ENCODE measurements at places on chromosomes 16 and 17. TPM values are rescaled to one million over a fixed set of nuclear protein-coding genes. Genes with fewer than 3 reads are reported as not detected.

KIF2B gene
- not detected for total RNA-seq

SLC5A11 gene
- total RNA-seq = 0.17 TPM

RAP1GAP2 gene
- total RNA-seq = 4.1 TPM

FASN gene
- total RNA-seq = 216 TPM

CD19 gene
- not detected for total RNA-seq

TMEM100 gene
- total RNA-seq = 8.0 TPM

- DNase-seq = no peak
Observed at GRCh38 chr17:82687871-82688270, 10.6 kb downstream of the RAB40B start.

DNA sequence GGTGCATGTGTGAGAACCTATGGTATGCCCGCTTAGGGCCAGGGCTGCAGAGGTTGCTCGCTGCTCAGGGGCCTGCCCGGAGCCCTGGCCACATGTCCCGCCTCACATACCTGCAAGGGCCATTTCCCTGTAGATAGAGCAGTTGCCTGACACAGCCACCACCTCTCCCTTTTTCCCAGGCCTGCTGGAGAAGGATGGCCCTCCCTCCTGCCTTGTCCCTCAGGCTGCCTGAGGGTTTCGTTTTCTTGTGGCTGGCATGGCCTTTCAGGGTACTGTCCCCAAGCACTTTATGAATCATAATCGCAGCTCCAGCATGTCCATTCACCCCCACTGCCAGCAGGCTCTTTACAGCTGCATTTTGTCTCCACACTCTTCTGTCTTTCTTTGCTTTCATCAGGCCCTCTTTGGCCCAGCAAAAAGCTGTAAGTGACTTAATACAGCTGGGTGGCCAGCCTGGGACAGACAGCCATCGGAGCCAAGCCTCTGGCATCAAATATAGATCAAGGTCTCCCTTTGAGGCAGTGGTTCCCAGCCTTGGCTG is 65.7 kb downstream of the MPRIP start:
- no peak for DNase-seq

DNA sequence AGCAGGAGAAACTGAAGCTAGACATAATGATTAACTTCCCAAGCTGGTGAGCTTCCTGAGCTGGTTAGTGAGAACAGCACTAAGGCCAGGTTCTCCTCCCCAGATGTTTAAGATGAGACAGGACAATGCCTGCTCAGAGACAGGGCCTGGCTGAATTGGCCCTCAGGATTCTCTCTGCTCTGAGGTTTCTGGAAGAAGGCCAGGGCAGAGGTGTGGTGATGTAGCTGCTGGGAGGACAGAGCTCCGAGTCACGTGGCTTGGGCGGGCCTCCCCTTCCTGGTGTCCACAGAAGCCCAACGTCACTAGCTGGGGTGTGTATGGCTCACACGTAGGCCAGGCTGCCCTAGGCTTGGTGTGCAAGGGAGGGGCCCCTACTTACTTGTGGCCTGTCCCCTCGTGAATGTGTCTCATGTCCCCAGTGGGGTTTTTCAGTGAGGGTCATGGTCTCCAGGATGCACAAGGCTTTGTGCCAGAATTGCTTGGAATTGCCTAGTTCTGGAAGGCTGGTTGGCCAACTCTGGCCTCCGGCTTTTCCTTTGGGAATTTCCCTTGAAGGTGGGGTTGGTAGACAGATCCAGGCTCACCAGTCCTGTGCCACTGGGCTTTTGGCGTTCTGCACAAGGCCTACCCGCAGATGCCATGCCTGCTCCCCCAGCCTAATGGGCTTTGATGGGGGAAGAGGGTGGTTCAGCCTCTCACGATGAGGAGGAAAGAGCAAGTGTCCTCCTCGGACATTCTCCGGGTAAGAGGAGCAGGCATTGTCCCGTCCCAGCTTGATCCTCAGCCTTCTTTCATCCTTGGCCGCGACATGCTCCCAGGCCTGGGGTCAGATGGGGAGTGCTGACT is 3.4 kb downstream of the NOD2 start:
- peak; percentile 55 for DNase-seq

- DNase-seq = peak; percentile 80
Observed at GRCh38 chr17:18257982-18258355, 569 bp downstream of the FLII start.

DNA sequence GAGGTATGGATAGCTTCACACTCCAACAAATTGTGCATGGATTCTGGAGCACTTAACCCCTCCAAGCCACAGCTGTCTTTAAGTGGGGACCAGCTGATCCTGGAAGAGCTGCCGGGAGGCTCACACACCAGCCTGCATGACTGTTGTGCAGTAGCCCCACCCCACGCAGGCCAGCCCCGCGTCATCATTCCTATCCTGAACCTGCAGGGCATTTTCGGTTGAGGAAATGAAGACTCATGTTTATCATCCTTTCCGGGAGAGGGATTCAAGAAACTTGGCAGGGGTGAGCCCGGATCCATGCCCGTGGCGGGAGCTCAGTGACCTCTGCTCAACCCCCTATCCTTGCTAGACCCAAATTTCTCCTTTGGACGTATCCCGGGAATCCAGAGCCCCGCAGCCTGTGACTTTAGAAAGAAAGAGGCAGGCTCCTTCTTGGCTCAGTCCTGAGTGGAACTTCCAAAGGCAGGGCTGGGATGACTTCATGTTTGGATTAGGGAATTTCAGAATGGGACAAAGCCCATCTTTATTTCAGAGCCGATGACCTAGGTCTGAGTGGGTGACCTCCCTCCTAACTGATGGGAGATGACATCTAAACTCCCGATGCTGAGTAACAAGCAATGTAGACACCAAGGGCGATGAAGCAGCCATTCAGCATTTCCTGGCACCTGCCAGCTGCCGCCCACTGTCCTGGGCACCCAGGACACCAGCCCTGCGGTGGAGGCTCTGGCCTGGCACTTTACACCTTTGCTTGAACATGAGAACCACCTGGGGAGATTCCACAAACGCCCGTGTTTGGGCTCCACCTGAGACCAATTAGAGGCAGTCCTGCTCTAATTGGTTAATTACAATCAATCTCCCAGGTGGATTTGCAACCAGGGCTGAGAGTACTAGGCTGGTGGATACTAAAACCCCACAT is 43.3 kb upstream of the CMIP start:
- DNase-seq = peak; percentile 90

GRCh38 chr17:8426094-8426720 is 9.5 kb upstream of the NDEL1 start:
- no peak for DNase-seq

DNA sequence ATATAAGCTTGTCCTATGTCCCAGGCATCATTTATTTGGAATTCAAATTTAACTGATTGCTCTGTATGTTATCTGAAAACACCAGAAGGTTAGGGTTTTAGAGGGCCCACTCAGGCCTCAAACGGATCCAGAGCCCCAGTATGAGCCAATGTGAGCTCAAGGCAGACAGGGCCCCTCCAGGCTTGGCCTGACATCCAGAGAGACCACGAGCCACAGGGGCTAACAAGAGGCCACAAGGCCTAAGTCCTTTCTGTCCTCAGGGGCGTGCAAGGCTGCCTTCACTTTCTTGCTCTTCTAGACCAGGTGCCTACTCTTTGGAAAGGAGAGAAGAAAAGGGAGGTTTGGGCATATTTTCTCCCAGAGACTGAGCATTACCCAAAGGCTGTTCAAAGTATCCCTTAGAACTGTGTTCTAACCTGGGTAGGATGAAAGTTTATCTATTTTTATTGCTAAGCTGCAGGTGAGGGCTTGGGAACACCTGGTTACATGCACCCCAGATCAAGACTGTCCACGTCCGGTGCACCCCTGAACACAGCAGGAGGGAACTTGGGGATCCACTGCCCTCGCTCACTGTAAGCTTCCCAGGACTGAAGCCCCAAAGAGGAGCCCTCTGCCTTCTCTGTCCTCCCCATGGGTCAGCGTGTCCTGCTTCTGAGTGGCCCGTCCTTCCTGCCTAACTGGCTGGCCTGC is 1.5 kb upstream of the ENGASE start:
- DNase-seq = no peak

DNA sequence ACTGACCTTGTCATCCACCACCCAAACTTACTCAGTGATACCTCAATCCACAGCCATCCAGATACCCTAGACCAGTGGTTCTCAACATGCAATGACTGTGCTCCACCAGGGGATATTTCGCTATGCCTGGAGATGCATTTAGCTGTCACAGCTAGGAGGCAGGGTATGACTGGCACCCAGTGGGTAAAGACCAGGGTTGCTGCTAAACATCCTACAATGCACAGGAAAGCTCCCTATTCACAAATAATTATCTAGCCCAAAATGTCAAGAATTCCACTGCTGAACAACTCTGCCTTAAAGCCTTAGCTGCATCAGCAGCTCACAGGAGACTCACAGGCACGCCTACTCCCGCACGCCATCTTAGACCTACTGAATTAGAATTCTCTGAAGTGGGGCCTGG is 212.6 kb downstream of the GRIN2A start:
- DNase-seq = no peak

- peak; percentile 38 for DNase-seq
Observed at GRCh38 chr17:16415031-16415924, at the start of gene TRPV2. TRPV2 (plus strand) TSS chr17:16415571; CDS start chr17:16417669, 2,098 bp downstream.

GRCh38 chr17:40447148-40447644 is 3.9 kb downstream of the IGFBP4 start:
- no peak for DNase-seq

- peak; percentile 61 for DNase-seq
Observed at GRCh38 chr16:83002351-83003334, 375.9 kb downstream of the CDH13 start.

- DNase-seq = no peak
Observed at GRCh38 chr16:63714876-63715275, 1407.0 kb downstream of the CDH11 start.

DNA sequence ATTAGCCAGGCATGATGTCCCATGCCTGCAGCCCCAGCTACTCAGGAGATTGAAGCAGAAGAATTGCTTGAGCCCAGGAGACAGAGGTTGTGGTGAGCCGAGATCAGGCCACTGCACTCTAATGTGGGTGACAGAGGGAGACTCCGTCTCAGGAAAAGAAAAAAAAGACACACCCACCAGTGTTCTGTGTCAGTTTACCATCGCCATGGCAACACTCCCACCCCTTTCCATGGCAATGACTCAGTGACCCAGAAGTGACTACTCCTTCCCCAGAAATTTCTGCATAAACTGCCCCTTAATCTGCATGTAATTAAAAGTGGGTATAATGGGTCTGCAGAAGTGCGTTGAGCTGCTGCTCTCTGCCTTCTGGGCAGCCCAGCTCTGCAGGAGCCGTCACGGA is 4.0 kb upstream of the ZC3H18 start:
- peak; percentile 39 for DNase-seq

DNA sequence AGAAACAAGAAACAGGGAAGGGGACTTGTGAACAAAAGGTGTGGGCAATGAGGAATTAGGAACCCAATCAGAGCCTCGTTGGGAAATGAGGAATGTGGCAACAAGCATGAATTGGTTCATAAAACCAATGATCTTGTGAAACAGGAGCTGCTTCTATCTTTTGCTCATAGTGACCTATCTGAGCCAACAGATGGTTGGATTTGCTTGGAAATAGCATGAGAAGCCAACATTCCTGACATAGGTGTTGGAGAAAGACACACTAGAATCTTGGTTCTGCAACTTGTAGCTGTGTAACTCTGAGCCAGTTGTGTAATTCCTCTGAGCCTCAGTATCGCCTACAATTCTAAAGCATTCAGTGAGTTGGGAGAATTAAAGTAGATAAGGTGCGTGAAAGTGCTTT is 251.9 kb upstream of the AXIN2 start:
- no peak for DNase-seq

- peak; percentile 48 for DNase-seq
Observed at GRCh38 chr17:19238167-19238505, 970 bp downstream of the EPN2 start.

DNA sequence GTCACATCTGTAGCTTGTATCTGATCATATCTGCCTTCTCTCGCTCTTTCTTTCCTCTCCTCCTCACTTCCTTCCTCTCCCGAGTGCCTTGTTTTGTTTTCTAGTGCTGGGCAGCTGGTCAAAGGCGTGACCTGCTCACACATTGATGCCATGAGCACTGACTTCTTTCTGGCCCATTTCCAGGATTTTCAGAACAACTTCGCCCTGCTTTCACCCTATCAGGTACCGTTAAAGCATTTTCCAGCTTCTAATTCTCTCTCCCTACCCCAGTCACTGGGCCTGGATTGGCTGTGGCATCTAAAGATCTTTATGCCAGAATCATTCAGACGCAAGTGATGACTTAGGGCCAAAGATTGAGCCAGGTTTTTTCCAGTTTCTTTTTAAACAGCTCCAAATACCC is 55.5 kb downstream of the OTOA start:
- DNase-seq = peak; percentile 16

DNA sequence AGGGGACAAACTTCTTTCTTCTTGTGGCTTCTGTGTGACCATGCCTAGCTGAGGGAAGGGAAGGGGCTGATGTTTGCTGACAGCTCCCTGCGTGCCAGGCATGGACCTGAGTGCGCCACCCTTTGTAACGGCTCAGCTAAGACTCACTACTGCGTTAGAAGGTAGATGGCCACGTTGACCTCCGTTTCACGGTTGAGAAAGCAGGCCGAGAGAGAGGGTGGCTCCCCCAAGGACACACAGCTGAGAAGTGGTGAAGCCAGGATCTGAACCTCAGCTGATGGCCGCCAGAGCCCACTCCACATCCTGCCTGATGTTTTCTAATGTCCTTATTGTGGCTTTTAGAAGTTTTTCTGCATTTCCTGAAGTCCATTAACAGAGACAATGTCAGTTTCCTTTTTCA is 45.1 kb downstream of the RGS9 start:
- DNase-seq = no peak

DNA sequence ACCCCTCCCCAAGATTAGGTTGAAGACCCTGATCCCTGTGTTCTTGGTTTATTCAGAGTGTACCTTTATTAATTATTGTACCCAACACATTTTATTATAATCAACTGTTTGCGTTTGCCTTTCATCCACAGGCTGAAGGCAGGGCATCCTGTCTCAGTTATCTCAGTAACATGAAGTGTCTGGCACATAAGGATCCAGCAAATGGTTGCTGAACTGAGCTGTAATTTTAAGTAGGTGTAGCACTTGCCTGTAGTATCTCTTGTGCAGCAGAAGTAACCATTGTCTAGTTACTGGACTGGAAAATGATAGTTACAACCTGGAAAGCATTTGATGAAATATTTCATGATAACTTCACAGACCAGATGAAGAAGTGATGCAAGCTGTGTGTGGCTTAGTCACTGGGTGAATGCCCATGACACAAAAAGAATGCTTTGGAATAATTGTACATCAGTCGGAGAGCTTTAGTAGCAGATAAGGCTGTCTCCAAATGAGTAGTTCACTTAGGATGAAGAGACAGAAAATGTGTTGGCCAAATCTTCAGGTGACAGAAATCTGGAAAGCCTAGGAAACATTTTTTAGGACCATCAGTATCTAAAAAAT is 56.6 kb downstream of the ESRP2 start:
- DNase-seq = no peak

GRCh38 chr17:37284191-37284590 is 91.6 kb upstream of the C17orf78 start:
- no peak for DNase-seq

DNA sequence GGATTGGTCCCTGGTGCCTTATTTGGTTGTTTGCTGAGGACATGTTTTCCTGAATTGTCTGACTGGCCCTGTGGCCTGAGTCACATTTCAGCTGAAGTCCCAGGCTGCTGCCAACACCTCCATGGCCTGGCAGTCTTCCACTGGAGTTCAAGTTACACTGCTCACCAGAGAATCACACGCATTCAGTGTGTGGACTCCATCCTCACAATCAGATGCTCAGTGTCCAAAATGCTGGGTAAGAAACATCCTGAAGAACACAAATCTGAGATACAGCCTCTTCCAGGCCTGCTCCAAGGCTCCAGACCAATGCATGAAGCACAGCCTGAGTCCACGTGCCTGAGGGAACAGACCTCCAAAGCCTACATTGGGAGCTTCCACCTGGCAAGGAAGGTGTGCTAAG is 19.2 kb downstream of the CD300LB start:
- no peak for DNase-seq

GRCh38 chr17:38327936-38328335 is 15.8 kb downstream of the GPR179 start:
- no peak for DNase-seq

Data from dermis blood vessel endothelial cell (primary cell).